A549 treated with CpdA at 1 μM for 4 hours (cell line): ENCODE measurements at places on chromosomes 3 and 15. TPM values are rescaled to one million over a fixed set of nuclear protein-coding genes. Genes with fewer than 3 reads are reported as not detected.

Gene SLC22A13
- 0.06 to 0.12 TPM (median 0.10 TPM) in 3 of 5 replicates, not detected in the others for total RNA-seq

Gene FAM227B
- total RNA-seq = 0.73 to 1.5 TPM (median 0.96 TPM) in 5 replicates

Gene NR2E3
- 0.17 to 0.38 TPM (median 0.21 TPM) in 4 of 5 replicates, not detected in the other for total RNA-seq

Gene LDHAL6B
- not detected in 5 replicates for total RNA-seq

Gene GALNT15
- total RNA-seq = 0.03 to 0.21 TPM in 2 of 5 replicates, not detected in the others

Gene FRMD5
- total RNA-seq = 3.4 to 4.8 TPM (median 3.7 TPM) in 5 replicates

Gene ARL8B
- total RNA-seq = 63.2 to 71.7 TPM (median 66.7 TPM) in 5 replicates

Gene MESP2
- 0.41 to 0.73 TPM (median 0.51 TPM) in 4 of 5 replicates, not detected in the other for total RNA-seq

Gene ZNF445
- total RNA-seq = 2.2 to 3.1 TPM (median 2.8 TPM) in 5 replicates

Gene TMC3
- total RNA-seq = not detected in 5 replicates

Gene SUCLG2
- total RNA-seq = 33.9 to 45.4 TPM (median 36.5 TPM) in 5 replicates

Gene ITPKA
- total RNA-seq = 1.2 to 2.0 TPM (median 1.7 TPM) in 5 replicates

Gene EIF3J
- total RNA-seq = 85.6 to 115 TPM (median 93.1 TPM) in 5 replicates

Gene LXN
- 64.5 to 96.3 TPM (median 73.2 TPM) in 5 replicates for total RNA-seq

Gene PFKFB4
- total RNA-seq = 14.0 to 25.2 TPM (median 15.7 TPM) in 5 replicates

Gene PATL2
- total RNA-seq = 0.08 to 0.34 TPM (median 0.13 TPM) in 3 of 5 replicates, not detected in the others

Gene SCG5
- total RNA-seq = 2.1 to 2.6 TPM (median 2.3 TPM) in 5 replicates

Gene SLC9C1
- total RNA-seq = not detected in 5 replicates

Gene ACSBG1
- total RNA-seq = 0.21 to 0.41 TPM (median 0.31 TPM) in 5 replicates

Gene CMTM6
- total RNA-seq = 37.4 to 44.3 TPM (median 41.1 TPM) in 5 replicates

Gene GASK1A
- not detected in 5 replicates for total RNA-seq

Gene CTDSPL2
- total RNA-seq = 10.5 to 33.0 TPM (median 14.9 TPM) in 5 replicates

Gene CCR5
- not detected in 5 replicates for total RNA-seq

Gene LZTFL1
- 13.6 to 18.6 TPM (median 16.3 TPM) in 5 replicates for total RNA-seq

Gene CCR9
- not detected in 5 replicates for total RNA-seq

Gene CFAP92
- total RNA-seq = 0.03 to 0.25 TPM in 2 of 5 replicates, not detected in the others

Gene MESP1
- total RNA-seq = 2.9 to 7.5 TPM (median 6.2 TPM) in 5 replicates

Gene VPS8
- 8.5 to 10.4 TPM (median 9.4 TPM) in 5 replicates for total RNA-seq

Gene IL1RAP
- total RNA-seq = 5.9 to 7.0 TPM (median 6.3 TPM) in 5 replicates

Gene SPESP1
- not detected in 5 replicates for total RNA-seq

Gene SLC28A1
- total RNA-seq = 0.02 to 0.06 TPM (median 0.05 TPM) in 3 of 5 replicates, not detected in the others

Gene ATP13A4
- total RNA-seq = 0.09 TPM in 1 of 5 replicates, not detected in the others

Gene PLA1A
- 0.33 to 0.50 TPM (median 0.37 TPM) in 4 of 5 replicates, not detected in the other for total RNA-seq

Gene FBXL22
- total RNA-seq = 0.16 to 0.50 TPM (median 0.27 TPM) in 5 replicates

Gene SPINT1
- total RNA-seq = 0.82 to 1.1 TPM (median 0.92 TPM) in 5 replicates

Gene KLHL18
- total RNA-seq = 15.9 to 22.3 TPM (median 17.0 TPM) in 5 replicates

Gene GYG1
- total RNA-seq = 34.2 to 43.0 TPM (median 35.5 TPM) in 5 replicates

Gene KLHL40
- not detected in 5 replicates for total RNA-seq

Gene MGLL
- 56.6 to 76.2 TPM (median 62.9 TPM) in 5 replicates for total RNA-seq

Gene TIMMDC1
- 68.0 to 91.0 TPM (median 83.6 TPM) in 5 replicates for total RNA-seq

Gene MEGF11
- 0.34 to 0.98 TPM (median 0.67 TPM) in 5 replicates for total RNA-seq
